Activated CD8-positive, alpha-beta memory T cell treated with anti-CD3 and anti-CD28 coated beads, Interleukin-2, amount 50 U/mL, for 4 hours (primary cell): ENCODE measurements at places on chromosomes 1 and 21.

DNA sequence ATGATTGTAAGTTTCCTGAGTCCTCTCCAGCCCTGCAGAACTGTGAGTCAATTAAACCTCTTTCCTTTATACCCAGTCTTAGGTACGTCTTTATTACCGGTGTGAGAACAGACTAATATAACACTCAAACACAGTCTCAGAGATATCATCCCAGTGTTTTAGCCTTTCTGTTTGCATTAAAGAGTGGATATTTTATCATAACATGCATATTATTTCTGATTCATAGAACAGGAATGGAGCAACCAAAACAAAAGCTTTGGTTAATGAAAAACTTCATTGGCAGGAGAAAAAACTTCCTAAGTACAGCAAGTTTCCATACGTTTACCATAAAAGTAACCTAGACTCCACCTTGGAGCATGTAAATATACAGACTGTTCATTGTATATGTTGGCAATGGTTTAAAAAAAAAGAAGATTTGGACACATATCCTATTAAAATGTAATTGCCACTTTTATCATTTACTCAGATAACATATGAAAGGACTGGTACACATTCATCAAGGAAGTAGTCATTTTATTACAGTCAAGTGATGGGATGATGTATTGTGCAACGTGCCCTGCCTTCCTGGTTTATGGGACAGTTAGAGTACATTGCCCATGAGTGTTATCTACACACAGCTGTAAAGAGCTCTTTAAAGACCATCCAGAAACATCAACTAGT, 144.8 kb downstream of the ETS2 start:
- DNase-seq, result no peak

GRCh38 chr1:53655931-53656746, 82.8 kb downstream of the GLIS1 start:
- DNase-seq, result no peak

- no peak for DNase-seq
Measured at GRCh38 chr1:151277249-151277648, 4.8 kb upstream of the ZNF687 start.

DNA sequence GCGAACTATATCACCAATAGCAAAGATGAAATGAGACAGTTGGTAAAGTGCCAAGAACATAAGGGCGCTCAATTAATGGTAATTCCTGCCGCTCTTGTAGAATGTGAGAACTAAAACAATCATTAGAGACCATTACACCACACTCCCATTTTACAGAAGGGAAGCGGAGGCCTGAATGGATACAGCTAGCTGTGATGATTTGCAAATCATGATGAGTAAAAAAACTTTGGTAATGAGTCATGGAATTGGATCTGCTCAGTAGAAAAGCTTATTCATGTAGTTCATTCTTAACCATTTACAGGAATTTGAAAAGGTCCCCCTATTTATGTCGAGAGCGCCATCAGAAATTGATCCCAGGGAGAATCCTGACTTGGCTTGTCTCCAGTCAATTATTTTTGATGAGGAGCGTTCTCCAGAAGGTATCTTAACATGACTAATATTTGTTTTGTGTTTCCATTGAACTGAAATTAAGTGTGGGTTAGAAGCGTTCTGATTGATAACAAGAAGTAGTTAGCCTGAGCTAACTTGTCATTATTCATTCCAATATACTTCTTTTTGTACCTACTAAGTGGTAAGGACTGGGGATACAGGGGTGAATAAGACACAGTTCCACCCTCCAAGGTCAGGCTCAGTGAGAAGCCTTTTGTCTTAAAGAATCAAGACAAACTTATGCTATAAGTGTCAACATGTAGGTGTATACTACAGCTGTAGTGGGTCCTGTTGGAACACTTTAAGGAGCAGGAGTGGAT, 812 bp downstream of the TTC4 start:
- DNase-seq, result no peak

DNA sequence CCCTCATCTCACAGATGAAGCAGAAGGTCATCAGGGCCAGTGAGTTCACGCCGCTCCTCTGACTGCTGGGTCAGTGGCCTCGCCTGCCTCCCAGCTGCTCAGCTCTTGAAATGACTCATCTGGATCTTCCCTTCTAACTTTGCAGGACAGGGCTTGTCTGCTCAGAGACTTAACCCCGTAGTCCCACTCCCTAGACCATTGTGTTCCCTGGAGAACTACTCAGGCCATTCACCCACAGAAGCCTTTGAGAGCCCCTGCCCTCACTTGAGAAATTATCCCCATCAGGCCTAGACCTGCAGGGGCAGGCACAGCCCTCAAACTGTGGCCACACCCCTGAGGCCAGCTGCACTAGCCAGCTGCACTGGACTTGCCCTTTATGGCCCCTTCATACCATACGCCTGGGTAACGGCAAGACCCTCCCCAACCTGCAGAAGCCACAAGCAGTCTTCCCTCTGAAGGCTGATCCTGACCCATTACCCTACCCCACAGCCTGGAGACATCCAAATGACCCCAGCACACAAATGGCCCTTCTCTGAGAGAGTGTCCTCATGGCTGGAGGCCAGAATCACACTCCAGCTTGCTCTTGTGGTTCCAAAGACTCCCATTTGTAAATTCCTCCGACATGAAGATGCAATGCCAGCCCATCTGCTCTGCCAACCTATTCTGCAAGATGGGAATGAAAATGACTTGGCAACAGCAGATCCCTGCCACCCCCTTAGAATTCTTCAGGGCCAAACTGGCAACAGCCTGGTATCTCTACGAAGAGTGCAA, 33.2 kb downstream of the RCSD1 start:
- no peak for DNase-seq
